ENCODE measurements at places on chromosomes 5 and 9.

- DNase-seq = no peak
Measured at GRCh38 chr5:170655920-170656319, 127.6 kb upstream of the GABRP start.

GRCh38 chr9:133304158-133304470, 29.1 kb upstream of the ABO start:
- DNase-seq = peak; percentile 49

DNA sequence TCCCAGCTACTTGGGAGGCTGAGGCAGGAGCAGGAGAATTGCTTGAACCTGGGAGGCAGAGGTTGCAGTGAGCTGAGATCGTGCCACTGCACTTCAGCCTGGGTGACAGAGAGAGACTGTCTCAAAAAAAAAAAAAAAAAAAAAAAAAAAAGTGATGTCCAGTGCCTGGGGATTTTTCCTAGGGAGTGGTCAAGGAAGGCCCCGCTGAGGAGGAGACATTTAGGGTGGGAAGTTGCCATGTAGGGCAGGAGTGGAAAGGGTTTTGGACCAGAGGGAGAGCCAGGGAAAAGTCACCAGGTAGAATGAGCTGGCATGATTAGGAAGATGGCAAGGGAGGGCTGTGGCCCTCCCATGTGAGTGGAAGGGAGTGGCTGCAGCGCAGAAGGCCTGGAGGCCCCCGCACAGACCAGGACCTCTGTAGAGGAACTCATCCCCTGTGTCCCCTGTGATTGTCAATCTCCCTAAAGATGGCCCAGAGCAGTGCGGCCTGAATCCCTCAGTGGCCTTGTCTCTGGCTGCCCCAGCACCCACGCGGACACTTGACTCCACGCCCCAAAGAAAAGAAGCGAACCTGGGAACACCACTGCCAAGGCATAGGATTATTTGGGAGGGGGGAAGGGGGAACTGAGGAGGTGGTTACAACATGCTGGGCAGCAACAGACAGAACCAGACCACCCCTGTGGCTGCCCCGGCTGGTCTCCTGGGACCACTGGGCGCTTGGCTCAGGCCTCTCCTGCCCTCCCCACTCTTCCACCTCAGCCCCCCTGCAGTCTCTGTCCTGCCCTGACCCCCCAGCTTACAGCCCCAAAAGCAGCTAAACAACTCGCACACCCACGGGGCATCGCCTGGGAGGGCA, 2.6 kb upstream of the SQSTM1 start:
- no peak for DNase-seq

DNA sequence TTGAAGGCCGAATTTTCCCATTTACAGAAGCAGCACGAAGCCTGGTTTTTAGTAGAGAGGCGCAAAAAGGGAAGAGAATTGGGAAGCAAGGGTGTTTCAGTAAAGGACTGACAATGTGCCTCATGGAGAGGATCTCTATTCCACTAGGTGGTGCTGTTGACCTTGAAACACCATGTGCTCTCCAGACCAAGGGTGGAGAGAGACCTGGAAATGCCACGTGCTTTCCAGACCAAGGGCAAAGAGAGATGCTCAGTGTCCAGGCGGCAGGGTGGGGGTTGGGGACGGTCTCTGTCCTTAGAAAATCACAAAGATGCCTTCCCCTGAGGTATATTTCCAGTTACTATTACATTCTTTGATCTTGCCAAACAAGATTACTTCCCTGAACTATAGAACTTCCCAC, 425.3 kb downstream of the CSNK1G3 start:
- peak; percentile 4 for DNase-seq

DNA sequence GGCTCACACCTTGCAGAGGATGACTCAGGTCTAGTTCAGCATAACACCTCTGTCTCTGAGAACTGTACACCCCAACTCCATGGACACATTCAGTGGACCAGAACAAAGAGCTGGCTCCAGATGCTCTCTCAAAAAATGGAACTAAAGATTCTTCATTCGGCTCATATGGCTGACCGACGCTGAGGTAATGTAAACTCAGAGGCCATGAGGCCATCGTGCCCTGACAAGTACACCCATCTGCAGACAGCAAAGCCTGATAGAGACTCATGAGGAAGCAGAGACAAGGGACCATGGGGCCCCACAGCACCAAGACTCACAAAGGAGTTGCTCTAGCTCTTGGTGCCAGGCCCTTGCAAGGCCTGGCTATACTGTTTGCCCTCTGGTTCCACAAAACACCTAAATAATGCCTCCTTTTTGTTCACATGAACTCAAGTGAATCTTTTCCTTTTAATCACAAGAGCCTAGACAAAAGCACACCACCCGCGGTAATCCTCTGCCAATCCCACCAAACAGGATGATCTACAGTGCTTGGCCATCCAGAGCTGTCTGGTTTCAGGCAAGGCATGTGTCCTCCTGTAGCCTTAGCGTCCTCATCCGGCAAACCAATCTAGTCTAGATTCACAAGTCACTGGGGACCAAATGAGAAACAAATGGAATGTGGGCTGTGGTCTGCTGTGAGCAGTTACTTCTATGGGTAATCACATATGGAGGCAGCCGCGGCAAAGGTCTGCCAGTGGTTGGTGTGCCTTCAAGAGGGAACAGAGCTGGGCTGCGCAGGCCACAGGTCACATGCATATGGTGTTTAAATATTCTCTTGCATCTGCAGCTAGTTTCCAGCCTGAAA, 22.7 kb downstream of the MED27 start:
- no peak for DNase-seq

DNA sequence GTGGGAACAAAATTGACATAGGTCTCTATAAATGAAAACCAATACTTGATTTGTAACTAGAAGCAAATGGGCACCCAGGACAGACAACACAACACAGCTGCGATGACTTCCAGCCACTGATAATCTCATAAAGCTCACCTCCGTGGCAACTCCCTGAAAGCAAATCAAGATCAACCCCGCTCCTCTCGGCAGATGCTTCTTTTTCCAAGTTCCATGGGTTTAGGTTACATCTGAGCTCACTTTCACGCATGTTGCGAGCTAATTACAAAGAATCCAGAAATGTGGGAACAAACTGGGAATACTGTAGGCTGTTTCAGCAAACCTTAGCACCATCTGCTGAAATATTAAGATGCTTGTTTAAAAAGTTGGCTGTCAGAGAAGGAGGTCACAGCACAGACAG, 153.9 kb downstream of the ELAVL2 start:
- DNase-seq = no peak

DNA sequence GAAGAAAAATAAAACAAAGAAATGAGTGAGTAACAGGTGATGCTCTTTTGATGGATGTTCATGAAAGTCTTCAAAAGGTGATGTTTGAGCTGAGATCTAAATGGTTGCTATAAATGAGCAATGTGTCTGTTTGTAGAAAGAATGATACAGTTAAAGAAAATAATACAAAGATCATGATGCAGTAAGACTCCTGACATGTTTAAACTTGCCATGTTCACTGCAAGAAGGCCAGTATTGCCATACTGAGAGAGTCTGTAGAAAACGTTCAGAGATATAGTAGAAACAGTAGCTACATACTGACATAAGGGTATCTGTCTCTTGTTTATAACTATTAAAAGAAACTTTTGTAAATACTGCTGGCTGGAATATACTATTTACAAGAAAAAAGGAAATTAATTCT, 1609.2 kb upstream of the ACO1 start:
- no peak for DNase-seq

GRCh38 chr9:85599540-85600105, 142.1 kb downstream of the AGTPBP1 start:
- no peak for DNase-seq

GRCh38 chr5:32138839-32139493, 35.2 kb downstream of the GOLPH3 start:
- no peak for DNase-seq

GRCh38 chr9:80259079-80259478, 687.3 kb downstream of the TLE4 start:
- DNase-seq = no peak

GRCh38 chr5:73544429-73545402, 20.7 kb downstream of the ANKRA2 start:
- DNase-seq = no peak

DNA sequence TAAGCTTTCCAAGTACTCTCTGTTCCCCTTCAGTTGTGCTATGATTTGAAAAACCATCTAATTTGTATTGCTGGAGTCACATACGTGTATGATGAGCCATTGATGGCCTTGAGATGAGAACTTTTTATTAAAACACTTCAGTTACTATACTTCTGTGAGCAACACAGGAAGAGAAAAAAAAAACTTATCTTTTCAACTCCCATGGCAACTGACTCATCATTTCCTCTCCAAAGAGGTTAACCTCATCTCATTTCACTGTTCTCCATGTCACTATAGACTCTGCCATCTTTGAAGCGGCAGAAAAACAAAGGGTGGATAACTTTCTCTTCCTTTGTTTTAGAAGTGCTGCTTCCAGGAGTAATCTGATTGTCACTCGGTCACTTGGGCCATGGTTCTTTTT, 104.3 kb upstream of the PCSK1 start:
- no peak for DNase-seq

GRCh38 chr9:91844701-91845291, 105.2 kb downstream of the ROR2 start:
- no peak for DNase-seq

DNA sequence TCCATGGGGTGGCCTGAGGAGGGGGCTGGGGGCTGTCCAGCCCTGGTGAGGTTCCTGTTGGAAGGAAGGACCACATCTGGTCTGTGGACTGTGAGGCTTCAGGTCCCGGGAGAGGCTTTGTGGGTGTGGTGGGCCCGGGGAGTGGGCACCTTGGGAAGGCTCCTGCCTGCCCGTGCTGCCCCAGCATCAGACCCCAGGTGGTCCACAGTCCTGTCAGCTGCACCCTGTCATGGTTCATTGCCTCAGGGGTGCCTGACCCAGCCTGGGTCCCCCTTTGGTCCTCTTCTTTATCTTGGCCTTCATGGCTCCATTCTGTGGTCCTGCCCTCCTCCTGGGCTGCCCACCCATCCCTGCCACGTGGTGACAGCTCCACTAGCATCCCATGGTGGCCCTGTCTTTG, 36.7 kb downstream of the WNK2 start:
- DNase-seq = no peak

GRCh38 chr9:106104887-106105286, 410.5 kb downstream of the TMEM38B start:
- DNase-seq = no peak

DNA sequence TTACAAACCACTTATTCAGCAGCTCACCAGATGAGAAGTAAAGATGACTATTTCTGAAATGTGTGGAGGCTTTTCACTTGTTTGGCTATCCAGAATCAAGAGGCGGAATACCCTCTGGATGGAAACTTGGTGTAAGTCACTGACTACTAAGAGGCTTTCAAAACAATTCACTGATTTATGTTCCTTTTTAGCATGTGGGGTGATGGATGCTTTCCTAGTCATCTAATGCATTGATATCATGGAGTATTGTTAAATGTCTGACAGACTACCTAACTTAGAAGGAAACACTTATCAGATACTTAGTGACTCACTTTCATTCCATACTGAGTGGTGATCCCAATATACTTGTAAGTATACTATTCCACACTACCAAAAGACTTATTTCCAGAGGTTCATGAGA, 141.4 kb downstream of the PLK2 start:
- DNase-seq = no peak

DNA sequence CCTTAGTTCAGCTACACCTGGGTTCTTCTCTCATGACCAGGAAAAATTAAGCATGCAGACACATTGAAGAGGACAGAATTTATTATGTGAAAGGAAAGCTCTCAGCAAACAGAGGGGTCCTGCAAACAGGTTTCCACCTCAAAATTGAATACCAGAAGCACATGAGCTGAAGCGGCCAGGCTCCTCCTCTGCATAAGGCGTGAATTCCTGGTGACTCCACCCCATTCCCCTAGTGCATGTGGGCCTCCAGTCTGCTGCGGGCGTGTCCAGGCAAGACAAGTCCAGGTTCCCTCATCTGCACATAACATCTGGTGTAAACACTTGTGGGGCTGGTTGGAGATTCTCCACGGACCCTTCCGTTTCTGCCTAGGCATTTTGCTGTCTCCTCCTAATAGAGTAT, 1156.4 kb downstream of the FOXD4L5 start:
- DNase-seq = no peak

Measured in NCI-H1694 treated with DMSO at 0.1 percent for 48 hours (cell line).